ENCODE measurements at places on chromosomes 5 and 9. TPM values are rescaled to one million over a fixed set of nuclear protein-coding genes. Genes with fewer than 3 reads are reported as not detected.
A peak's percentile ranks its signal among the peaks of the same experiment; 100 is the strongest.

Gene HACD4
- total RNA-seq = 17.5 TPM

- no peak overlapping the region for H3K4me3 ChIP-seq
- peaks cover 8% of the 10 kb centered on the region for H3K4me1 ChIP-seq
- H3K27me3 ChIP-seq = peaks cover 13% of the 10 kb centered on the region
- no peak for DNase-seq
These were observed 7.0 kb upstream of the UGT3A2 start for GRCh38 chr5:36073595-36074216.

GRCh38 chr9:135764731-135765130 is 62.7 kb downstream of the KCNT1 start:
- DNase-seq = no peak
- H3K4me1 ChIP-seq = no peaks in the 10 kb centered on the region
- no peaks in the 10 kb centered on the region for H3K36me3 ChIP-seq
- H3K4me3 ChIP-seq = no peak overlapping the region
- H3K27ac ChIP-seq = no peak overlapping the region

DNA sequence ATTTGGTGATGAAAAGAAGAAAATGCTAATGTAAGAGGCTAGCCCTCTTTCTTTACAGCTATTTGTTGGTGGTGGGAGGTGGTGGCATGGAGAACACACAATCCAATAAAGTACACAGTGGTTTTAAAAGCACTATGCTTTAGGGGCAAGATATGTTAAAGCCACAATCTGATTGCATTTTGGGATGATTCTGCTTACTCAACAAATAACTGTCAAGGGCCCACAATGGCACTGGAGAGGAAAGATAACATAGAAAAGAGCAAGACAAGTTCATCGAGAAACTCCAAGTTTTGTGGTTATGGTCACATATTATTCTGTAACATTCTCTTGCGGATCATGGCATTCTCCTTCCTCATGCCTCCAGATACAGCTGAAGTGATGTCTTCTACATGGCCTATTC is 38.8 kb downstream of the OTP start:
- H3K36me3 ChIP-seq = no peaks in the 10 kb centered on the region
- DNase-seq = no peak
- no peaks in the 10 kb centered on the region for H3K4me1 ChIP-seq
- H3K27me3 ChIP-seq = peaks cover 28% of the 10 kb centered on the region

GRCh38 chr5:177357459-177358351 is at the start of gene RGS14:
TSS of gene RGS14 (plus strand) at chr5:177357924. CDS start at chr5:177358025, 101 bp downstream.
- H3K27ac ChIP-seq = peak within 1 kb of the TSS; percentile 83
- DNase-seq = peak; percentile 77
- H3K27me3 ChIP-seq = no peaks in the 10 kb centered on the region

Gene ORM1
- not detected for total RNA-seq
